DMS 273 treated with DMSO at 0.1 percent for 48 hours (cell line): ENCODE measurements at places on chromosomes 16 and 17.

- no peak for DNase-seq
Observed at GRCh38 chr17:50550661-50551432, 3.9 kb downstream of the SPATA20 start.

- no peak for DNase-seq
Observed at GRCh38 chr16:56312028-56312300, 113.4 kb downstream of the AMFR start.

- DNase-seq, result no peak
Observed at GRCh38 chr16:1167276-1168107, 14.6 kb downstream of the CACNA1H start.

DNA sequence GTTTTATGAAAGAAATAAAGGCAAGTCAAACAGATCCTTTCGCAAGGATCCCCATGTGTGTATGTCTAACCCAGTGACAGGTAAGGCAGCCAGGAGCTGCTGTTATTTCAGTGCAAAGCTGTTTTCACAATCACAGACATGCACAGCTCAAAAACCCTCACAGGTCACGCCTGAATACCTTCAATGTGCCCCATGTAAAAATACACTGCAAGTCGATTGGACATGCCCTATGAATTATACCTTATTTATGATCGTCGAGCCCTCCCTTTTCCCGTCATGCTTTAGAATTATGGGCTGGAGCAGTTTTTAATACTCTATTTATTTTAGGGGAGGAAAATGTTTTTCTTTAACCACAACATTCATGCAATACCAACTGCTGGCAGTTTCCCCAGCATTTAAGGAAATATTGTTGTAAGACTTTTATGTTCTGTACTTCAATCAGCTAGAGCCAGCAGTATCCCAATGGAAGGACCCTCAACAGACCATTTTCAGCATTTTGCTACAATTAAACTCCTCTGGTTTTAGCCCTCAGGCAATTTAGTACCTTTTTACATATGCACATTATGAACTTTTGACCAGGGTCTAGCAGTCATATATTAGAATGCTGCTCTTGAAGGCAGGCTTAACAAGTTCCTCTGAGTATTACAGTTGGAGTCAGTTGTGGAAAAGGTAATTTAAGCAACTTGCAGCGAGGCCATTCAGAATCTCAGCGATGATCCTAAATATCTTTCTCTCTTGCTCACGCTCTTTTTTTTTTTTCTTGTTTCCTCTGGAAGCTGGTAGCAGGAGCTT is 362.2 kb downstream of the WWOX start:
- no peak for DNase-seq

DNA sequence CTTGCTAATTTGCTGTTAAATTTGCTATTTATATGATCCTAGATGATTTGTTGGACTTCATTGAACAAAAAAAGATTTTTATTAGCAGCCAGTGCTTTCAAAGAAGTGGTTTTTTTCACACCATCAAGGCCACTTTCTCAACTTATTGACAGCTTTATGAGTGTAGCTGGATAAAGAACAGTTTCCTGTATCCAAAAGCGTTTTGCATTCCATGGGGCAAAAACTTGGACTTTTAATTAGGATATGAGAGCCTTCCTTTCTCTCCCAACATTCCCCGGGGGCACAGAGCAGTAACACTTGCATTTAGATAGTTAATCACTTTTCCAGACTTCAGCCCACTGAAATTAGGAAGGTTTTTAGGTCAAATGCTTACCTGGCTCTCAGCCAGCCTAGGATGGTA is 177.1 kb upstream of the ELAC2 start:
- no peak for DNase-seq

DNA sequence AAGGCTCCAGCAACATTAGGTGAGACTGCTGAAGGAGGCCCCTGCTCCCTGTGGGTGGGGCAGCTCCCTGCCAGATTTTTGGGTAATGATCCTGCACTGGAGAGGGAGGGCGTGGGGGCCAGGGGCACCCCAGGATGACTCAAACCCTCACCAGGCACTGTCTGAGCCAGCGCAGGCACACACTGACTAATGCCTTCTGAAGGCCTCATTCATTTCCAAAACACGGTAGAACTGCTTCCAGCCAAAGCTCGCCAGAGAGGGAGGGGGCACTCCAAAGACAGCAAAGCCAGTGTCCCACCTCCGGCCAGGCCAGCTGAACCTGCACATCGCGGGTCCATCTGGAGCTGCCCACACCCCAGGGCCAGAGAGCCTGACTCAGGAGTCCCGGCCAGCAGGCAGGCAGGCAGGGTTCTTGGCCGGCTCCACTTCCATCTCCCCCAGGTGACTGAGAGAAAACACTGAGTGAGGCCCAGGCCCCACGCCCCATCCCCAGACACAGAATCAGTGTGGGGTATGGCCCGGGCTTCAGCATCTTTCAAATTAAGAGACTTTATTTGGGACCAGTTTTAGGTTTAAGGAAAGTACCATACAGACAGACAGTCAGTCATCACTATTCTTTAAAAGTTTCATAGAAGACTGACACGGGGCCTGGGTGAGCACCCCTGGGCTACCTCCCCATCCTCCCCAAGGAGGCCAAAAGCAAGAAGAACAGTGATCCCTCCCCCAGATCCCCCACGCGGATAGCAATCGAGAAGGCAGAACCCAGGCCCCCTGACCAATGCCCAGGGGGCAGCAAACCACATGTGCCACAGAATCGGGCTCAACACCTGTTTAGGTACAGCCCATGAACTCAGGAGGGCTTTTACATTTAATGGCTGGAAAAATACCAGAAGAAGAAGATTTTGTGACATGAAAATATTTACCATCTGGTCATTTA is 2.3 kb downstream of the PIEZO1 start:
- DNase-seq, result no peak

- no peak for DNase-seq
Observed at GRCh38 chr17:19344311-19345066, 18.0 kb downstream of the B9D1 start.

- DNase-seq, result peak; percentile 25
Observed at GRCh38 chr17:70271672-70272071, 102.3 kb downstream of the KCNJ2 start.

- DNase-seq, result no peak
Observed at GRCh38 chr16:56571525-56571924, 6.7 kb downstream of the MT4 start.

- DNase-seq, result no peak
Observed at GRCh38 chr17:3799181-3799945, 1.6 kb downstream of the ITGAE start.

GRCh38 chr17:35368081-35368830 is 5.2 kb downstream of the SLFN11 start:
- DNase-seq, result no peak

DNA sequence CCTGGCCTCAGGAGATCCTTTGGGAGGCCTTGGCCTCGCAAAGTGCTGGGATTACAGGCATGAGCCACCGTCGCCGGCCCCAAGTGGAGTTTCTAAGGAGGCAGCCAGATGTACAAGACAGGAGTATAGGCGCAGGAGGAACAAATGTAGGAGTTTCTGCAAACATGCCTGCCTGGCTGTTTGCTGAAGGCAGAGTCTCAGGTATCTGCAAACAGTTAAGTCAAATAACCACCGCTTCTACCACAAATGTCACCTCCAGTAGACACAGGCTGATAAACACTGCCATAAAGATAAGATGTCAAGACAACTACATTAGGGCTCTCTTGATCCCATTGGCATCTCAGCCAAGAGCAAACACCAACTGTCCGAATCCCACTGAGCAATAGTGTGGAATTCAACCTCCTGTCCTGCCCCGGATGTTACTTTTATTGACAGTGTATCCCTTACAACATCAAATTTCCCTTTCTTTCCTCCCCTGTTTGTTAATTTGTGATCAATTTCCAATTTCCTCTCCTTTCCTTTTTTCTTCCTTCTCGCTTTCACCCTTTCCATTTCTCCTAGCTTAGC is 5.6 kb upstream of the COG1 start:
- no peak for DNase-seq

DNA sequence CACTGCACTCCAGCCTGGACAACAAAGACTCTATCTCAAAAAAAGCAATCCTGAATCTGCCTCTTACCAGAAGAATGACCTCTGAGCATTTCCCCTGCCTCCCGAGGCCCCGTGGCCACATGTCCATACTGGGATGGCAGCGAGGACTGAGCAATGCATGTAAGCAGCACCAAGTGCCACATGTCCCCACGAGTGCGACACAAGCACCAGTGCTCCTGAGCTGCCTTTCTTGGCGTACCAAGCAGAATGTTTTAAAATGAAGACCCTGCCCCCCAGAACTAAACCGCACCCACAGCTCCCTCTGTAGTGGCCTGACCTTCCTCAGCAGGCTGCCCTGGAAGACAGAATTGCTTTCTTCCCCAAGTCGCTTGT is 373.3 kb downstream of the SLC39A11 start:
- DNase-seq, result no peak

DNA sequence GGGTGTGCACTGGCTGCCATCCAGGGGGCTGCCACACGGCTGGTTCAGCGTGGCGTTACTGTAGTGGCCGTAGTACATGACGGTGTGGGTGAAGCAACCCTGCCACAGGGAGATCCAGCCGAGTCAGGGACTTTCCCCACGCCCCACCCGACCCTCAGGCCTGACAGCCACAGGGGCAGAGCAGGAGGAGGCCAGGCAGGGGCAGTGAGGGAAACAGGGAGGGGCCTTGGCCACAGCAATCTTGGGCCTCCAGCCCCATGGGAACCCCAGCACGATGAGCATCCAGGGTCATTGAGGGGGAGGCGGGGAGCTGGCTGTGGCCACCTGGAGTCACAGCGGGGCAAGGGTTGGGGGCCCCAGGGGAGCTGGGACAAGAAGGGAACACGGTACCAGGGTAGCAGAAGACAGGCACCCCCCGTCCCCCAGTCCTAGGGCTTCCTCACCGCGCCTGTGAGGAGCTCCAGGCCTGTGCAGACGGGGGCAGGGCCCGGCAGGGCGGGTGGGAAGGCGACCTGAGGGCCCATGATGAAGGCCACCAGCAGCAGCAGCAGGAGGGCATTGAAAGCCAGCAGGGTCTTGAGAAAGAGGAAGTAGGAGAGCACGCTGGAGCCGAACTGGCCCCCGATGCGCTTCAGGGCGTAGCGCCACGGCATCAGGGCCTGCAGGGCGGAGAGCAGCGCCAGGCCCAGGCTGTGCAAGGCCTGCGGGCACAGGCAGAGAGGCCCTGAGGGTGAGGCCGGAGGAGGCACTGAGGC is 4.3 kb downstream of the TMC6 start:
- no peak for DNase-seq

DNA sequence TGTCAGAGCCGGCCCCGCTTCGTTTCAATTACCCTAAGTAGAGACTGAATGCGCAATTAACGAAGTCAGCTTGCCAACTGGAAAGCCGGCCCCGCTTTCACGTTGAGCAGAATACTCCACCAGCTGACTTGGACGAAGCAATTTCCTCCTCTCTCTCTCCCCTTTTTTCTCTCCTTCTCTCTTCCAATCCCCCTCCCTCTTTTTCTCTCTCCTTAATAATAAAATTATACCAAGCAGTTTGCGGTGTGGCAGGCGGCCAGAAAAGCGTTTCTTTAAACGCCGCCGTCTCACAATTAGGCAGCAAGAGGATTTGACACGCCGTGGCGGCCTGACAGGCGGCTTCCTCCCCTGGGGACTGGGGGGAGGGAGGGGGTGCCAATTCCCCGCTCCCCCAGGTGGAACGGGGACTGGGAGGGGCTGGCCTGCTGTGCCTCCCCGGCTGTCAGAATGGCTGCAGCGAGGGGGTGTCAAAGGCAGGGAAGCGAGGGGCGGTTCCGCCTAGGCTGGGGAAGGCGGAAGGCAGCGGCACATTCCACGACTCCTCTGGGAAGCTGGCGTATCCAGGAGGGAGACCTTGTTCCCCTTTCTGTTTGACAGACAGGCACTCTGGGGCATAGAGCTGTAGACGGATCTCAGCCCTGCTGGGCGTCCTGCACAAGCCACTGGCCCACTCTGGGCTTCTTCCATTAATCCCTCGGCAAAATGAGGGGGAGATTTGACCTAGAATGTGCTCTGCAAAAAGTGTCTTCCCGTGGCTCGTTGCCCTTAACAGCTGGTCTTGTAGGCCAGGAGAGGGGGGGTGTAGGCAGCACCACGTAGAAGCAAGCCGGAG is 52.7 kb downstream of the SREBF1 start:
- DNase-seq, result peak; percentile 76

DNA sequence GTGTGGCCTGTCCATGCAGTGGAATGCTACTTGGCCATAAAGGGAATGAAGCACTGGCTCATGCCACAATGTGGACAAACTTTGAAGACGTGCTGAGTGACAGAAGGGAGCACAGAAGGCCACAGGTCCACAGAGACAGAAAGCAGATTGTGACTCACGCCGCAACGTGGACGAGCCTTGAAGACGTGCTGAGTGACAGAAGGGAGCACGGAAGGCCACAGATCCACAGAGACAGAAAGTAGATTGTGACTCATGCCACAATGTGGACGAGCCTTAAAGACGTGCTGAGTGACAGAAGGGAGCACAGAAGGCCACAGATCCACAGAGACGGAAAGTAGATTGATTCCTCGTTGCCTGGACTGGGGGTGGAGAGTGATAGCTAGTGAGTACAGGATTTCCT is 19.2 kb downstream of the ZC3H18 start:
- DNase-seq, result no peak

GRCh38 chr17:4206962-4207361 is 56.8 kb downstream of the ANKFY1 start:
- DNase-seq, result no peak

DNA sequence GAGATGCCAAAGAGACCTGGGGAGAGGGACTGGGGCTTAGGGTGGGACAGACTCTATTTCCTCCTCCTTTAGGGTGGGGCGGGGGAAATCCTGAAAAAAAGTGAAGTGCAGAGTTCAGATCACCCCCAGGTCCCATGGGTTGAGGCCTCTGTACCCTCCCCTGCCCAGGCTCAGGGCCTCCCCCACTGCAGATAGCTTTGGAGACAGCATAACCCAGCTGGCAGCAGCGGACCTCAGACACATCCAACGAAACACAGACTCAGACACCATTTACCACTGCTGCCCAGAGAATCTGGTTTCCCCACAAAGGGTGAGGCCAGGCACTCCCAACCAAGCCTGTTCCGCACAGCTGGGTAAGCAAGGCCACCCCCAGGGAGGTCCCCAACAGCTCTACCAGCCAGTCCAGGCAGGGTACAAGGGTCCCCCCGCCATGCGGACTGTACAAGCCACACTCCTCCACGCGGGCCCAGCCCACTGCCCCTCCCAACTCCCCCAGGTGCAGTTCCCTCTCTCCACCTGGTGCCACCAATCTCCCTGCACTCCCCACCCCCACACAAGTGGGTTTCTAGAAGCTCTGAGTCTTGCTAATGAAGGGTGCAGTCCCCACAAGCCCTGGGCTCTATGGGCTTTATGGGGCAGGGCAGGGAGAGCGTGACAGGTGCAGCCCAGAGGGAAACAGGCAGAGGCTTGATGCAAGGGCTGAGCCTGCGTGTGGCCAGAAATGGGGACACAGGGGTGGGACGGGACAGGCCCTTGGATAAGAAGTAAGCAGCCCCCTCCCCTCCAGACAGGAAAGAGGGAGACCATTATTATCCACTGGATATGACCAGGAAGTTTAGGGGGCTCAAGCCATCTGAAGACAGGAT is 8.9 kb downstream of the RHBDF2 start:
- DNase-seq, result no peak

- peak; percentile 30 for DNase-seq
Observed at GRCh38 chr17:31487648-31488263, 96.3 kb downstream of the RAB11FIP4 start.

- no peak for DNase-seq
Observed at GRCh38 chr17:58331815-58332777, 3.5 kb upstream of the TSPOAP1 start.

GRCh38 chr16:13779676-13780075 is 140.3 kb upstream of the ERCC4 start:
- no peak for DNase-seq

GRCh38 chr17:74957935-74958740 is 14.4 kb downstream of the HID1 start:
- no peak for DNase-seq

GRCh38 chr17:75959051-75959838 is 18.4 kb upstream of the FBF1 start:
- no peak for DNase-seq

GRCh38 chr17:8223356-8224126 is 13.2 kb upstream of the AURKB start:
- peak; percentile 31 for DNase-seq
